ENCODE measurements at places on chromosomes 6 and 20.

DNA sequence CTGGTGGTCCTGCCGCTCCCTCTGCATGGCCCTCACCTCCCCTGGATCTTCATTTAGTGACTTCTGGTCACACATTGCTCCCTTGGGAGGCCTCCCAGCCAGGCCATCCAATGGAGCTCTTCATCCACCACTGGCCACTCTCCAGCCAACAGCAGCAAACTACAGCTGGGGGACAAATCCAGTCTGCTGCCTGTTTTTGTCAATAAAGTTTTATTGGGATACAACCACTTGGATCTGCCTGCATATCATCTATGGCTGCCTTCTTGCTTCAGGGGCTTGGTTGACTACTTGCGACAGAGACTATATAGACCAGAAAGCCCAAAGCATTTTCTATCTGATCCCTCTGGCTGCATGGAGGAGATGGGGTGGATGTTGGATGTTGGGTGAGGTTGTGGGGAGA lies 156.6 kb upstream of the SULF2 start:
- DNase-seq = no peak

DNA sequence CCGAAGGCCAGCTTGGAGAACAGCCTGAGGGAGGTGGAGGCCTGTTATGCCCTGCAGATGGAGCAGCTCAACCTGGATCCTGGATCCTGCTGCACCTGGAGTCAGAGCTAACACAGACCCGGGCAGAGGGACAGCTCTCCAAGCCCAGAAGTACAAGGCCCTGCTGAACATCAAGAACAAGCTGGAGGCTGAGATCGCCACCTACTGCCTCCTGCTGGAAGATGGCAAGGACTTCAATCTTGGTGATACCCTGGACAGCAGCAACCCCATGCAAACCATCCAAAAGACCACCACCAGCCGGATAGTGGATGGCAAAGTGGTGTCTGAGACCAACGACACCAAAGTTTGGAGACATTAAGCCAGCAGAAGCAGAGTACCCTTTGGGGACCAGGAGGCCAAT lies 223.5 kb upstream of the ID4 start:
- no peak for DNase-seq

GRCh38 chr20:18734525-18735189 lies 78.9 kb upstream of the SCP2D1 start:
- no peak for DNase-seq

DNA sequence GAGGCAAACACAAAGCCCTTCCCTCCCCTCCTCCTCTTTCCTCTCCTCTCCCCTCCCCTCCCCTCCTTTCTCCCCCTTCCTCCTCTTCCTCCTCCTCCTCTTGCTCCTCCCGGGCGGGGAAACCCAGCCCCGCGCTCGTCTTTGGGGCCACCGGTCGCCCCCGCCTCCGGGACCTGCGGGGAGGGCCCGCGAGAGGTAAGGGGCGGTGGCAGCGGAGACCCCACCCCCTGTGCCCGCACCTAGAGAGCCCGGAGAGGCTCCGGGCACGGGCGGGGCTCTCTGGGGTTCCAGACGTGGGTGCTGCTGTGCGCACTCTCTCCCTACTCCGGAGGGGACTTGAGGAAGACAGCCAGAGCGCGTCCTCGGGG lies at the start of gene RIN2:
RIN2 (plus strand) TSS at position 126 of the 368 bp plus-strand sequence. CDS start 131,344 bp downstream, outside the sequence.
- DNase-seq = no peak
